Smooth muscle cell of the coronary artery (primary cell): ENCODE measurements at places on chromosomes 7 and 10. TPM values are rescaled to one million over a fixed set of nuclear protein-coding genes. Genes with fewer than 3 reads are reported as not detected.

HTR5A gene
- total RNA-seq = not detected in 2 replicates

CALML5 gene
- not detected in 2 replicates for total RNA-seq

COL17A1 gene
- 0.23 and 0.45 TPM in 2 replicates for total RNA-seq

SOSTDC1 gene
- not detected in 2 replicates for total RNA-seq

TAX1BP1 gene
- total RNA-seq = 66.6 and 110 TPM in 2 replicates

ACTL6B gene
- total RNA-seq = not detected in 2 replicates

LRMDA gene
- total RNA-seq = 1.5 and 2.3 TPM in 2 replicates

DNAJC12 gene
- total RNA-seq = 0.70 and 3.0 TPM in 2 replicates

ITPRID1 gene
- not detected in 2 replicates for total RNA-seq

RAB19 gene
- not detected in 2 replicates for total RNA-seq

UTF1 gene
- not detected in 2 replicates for total RNA-seq

TSPAN33 gene
- total RNA-seq = 0.12 and 1.8 TPM in 2 replicates

AKR1C4 gene
- total RNA-seq = not detected in 2 replicates

GATA3 gene
- total RNA-seq = 0.08 TPM in 1 of 2 replicates, not detected in the other

PHYHIPL gene
- not detected in 2 replicates for total RNA-seq

PNLIP gene
- total RNA-seq = not detected in 2 replicates

EBF3 gene
- total RNA-seq = 3.9 and 8.8 TPM in 2 replicates

TSC22D4 gene
- 5.3 and 15.7 TPM in 2 replicates for total RNA-seq

CALHM3 gene
- not detected in 2 replicates for total RNA-seq

C10orf53 gene
- total RNA-seq = not detected in 2 replicates

DENND11 gene
- 7.2 and 13.7 TPM in 2 replicates for total RNA-seq

CDC123 gene
- total RNA-seq = 168 and 328 TPM in 2 replicates

MICU1 gene
- 37.7 and 41.4 TPM in 2 replicates for total RNA-seq

NEBL gene
- total RNA-seq = 0.12 and 0.90 TPM in 2 replicates

ZC3HAV1L gene
- total RNA-seq = 4.6 TPM in 2 replicates

EIF4EBP2 gene
- 13.0 and 14.7 TPM in 2 replicates for total RNA-seq

PLPP4 gene
- 2.9 and 3.2 TPM in 2 replicates for total RNA-seq

MAP3K8 gene
- total RNA-seq = 5.6 and 15.7 TPM in 2 replicates

TMEM130 gene
- total RNA-seq = 0.12 and 0.23 TPM in 2 replicates

LDB3 gene
- 0.08 TPM in 1 of 2 replicates, not detected in the other for total RNA-seq

COL1A2 gene
- total RNA-seq = 3,805 and 4,961 TPM in 2 replicates

TRIM50 gene
- not detected in 2 replicates for total RNA-seq

NDUFA5 gene
- 29.3 and 41.0 TPM in 2 replicates for total RNA-seq

MUC12 gene
- not detected in 2 replicates for total RNA-seq

PROSER2 gene
- 0.70 and 2.3 TPM in 2 replicates for total RNA-seq

SLC16A12 gene
- 0.12 and 0.75 TPM in 2 replicates for total RNA-seq

DYNC1I1 gene
- total RNA-seq = 0.45 and 0.47 TPM in 2 replicates

VWDE gene
- total RNA-seq = 0.08 TPM in 1 of 2 replicates, not detected in the other

PRKAR2B gene
- total RNA-seq = 0.08 and 1.5 TPM in 2 replicates
